ENCODE measurements at places on chromosomes 1 and 21.

DNA sequence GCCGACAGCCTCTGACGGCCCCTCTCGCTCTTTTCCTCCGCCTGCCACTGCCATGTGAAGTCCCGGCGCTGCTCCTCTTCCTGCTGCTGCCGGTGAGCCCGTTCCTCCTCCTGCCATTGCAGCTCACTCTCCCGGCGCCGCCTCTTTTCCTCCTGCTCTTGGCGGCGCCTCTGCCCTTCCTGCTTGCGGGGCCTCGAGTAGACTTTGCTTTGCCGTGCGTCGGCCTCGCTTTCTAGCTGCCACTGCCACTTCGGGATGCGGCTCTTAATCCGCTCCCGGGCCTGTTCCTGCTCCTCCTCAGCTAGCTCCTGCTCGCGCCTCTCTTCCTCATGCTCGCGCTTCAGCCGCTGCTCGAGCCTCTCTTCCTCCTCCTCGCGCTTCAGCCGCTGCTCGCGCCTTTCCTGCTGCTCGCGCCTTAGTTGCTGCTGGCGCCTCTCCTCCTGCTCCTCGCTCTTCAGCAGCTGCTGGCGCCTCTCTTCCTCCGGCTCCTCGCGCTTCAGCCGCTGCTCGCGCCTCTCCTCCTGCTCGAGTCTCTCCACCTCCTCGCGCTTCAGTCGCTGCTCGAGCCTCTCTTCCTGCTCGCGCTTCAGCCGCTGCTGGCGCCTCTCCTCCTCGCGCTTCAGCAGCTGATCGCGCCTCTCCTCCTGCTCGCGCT, 4.3 kb downstream of the TCHH start:
- peak; percentile 80 for DNase-seq

DNA sequence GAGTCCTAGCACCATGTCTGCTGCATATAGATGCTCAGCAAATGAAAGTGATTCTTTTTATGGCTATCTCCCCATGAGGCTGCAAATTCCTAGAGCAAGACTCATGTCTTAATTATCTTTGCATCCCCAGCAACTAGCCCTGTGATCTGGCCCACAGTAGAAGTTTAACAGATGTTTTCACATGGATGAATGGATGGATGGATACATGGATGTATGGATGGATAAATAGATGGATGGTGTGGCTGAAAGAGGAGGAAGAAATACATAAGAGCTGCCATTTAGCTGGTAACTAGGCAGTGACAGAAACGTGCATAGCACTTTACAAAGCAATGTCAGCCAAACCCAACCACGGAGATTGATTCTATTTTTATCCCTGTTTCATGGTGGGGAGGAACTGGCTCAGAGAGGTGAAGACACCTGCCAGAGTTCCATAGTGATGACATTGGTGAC, 32.7 kb upstream of the ZBTB40 start:
- peak; percentile 8 for DNase-seq

GRCh38 chr1:153866045-153866850, 56.5 kb downstream of the GATAD2B start:
- no peak for DNase-seq

DNA sequence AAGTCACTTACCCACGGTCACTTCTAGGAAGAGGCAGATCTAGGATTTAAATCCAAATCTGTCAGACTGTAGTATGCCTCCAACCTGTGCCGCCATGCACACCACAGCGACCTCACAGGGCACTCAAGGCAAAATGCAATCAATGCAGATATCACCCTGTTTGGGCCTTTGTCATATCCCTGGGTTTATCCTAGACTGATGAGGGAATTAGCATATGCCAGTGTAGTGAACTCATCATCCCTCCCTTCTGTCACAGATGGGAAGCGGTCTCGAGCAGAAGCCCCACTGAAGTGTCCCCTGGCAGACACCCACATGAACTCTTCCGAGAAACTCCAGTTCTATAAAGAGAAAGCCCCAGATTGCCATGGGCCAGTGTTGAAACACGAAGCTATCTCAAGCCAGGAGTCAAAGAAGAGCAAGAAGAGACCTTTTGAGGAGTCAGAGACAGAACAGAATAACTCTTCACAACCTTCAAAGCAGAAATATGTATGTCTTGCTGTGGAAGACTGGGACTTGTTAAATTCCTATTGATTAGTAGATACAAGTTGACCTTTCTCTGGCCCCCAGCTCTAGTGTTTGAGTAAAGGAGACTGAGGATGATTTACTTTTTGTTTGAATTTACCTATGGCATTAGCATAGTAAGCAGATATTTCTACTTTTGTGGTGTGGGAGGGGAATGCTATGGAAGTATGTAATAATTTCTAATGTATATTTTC, 21.4 kb downstream of the LRRC42 start:
- no peak for DNase-seq

GRCh38 chr1:3183411-3183810, 114.4 kb downstream of the PRDM16 start:
- DNase-seq, result no peak

- no peak for DNase-seq
Observed at GRCh38 chr1:243595527-243596210, 254.4 kb downstream of the AKT3 start.

GRCh38 chr21:14072761-14073535, 137.8 kb downstream of the LIPI start:
- DNase-seq, result no peak

DNA sequence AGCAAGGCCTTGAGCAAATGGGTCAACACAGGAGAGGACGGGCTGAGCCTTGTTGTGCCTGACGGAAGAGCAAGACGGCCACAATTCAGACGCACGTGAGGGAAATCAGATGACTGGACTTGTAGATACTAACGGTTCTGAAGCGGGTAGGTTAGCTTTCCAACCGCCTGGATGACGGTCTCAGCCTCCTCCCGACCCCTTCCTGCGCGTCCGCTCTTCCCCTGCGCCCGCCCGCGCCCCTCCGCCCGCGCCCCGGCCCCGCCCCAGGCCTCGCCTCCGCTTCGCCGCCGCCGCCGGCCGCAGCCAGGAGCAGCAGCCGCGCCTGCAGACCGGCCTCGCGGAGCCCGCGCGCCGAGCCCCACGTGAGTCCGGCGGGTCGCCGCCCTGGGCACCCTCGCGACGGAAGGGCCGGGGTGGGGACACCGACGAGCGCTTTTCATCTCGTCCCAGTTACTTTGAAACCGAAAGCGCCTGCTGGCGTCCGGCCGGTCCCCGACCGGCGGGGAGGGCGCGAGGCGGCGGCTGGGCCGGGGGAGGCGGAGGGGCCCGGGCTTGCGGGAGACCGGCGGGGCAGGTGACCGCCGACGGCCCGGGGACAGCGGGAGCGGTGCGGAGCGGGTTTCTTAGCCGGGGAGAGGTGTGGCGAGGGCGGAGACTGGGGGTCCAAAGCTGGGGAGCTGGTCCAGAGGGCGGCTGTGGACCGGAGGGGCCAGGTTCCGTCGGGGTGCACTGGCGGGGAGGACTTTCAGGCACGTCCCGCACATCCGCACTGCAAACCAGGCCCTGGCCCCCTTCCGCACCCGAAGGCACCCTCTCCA, at the start of gene TRAF5:
TRAF5 (plus strand) TSS at position 306 of the 818 bp plus-strand sequence. CDS start 26,407 bp downstream, outside the sequence.
- DNase-seq, result peak; percentile 80

DNA sequence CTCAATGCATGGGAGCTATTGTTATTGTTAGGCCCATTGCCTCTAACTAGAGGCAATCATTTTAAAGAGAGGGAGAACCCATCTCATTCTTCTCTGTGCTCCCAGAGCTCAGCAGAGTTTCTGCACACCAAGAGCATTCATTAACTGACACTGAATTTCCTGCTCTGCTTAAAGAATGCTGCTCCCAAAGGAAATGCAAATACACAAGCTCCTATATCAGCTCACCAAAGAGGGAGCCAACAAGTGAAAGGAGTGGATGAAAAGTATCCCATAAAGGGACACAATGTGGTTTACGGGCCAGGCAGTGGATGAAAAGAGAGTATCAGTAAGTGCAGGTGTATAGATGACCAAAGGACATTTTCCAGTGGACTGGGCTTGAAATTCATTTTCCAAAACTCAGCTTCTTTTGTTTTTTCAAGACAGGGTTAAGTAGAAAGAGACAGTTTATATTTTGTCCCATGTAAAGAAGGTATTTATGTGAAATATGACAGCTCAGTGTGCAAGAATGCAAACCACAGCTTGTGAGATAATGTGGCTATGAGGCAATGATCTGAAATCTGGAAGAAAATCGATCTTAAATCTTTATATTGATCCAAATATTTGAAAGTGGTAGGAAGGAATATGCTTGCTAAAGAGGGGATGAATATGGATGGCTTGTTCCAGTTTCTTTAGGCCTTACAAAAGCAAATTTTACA, 207.7 kb upstream of the CAMK1G start:
- no peak for DNase-seq

- DNase-seq, result peak; percentile 20
Observed at GRCh38 chr21:44024257-44024656, 12.1 kb downstream of the TRAPPC10 start.

DNA sequence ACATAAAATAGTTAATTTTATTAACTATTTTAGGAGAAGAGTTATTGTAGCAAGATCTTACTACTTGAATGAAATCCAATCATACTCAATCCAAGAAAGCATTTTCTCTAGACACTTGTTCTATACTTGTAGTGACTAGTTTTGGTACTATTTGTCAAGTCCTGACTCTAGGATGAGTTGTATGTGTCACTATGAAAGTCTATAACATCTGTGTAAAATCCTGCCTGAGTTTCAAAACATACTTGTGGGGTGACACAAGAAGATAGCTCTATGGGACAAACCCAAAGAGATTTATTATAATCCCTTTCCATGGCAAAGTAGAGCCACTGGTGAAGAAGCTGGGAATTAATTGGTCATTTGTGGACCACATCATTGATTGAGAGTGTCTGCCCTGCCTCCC, 1042.2 kb upstream of the ADGRL4 start:
- no peak for DNase-seq

- no peak for DNase-seq
Observed at GRCh38 chr1:11691928-11692711, 610 bp downstream of the DRAXIN start.

- no peak for DNase-seq
Observed at GRCh38 chr21:27840262-27840661, 873.4 kb upstream of the ADAMTS5 start.

GRCh38 chr1:154115180-154115579, 39.7 kb downstream of the NUP210L start:
- no peak for DNase-seq

DNA sequence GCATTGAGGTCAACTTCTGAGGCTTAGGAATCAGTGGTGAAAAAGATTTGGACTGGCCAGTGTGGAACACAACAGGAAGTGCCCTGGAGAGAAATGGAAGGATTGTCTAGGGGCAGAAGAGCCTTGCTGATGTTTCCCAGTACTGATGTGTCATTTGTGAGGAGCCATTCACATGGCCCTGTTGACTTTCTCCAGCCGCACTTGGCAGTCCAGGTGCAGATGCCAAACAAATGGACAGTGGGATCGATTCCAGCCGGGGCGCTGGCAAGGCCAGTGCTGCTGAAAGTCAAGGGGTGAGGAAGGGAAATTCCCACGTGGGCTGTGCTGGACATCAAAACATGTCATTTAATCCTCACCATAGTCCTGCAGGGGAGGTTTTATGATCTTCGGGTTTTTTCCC, 4.9 kb upstream of the TRIM63 start:
- DNase-seq, result no peak

DNA sequence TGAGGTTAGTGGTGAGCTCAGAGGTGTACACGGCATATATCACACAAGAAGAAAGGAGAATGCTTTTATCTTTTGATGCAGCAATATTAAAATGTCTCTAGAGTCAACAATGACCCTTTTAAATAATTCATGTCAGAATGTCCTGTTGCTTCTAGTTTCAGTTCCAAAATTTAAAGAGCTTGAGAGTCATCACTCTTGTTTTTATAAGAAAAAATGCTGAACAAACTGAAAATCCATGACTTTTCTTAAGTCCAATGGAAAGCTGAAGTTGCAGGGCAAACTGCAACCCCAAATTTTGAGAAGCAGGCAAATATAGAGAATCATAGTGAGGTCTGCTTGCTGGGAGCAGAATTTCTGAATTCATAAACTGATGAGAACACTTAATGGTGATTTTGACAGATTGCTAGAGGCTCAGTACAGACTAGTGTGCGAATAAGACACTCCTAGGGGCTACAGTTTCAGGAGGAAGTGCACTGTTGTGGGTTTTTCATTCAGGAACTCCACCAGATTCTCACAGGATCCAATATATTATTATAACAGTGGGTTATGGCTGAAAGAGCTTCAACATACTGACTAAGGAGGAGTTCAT, 135.1 kb downstream of the CLIC6 start:
- no peak for DNase-seq

DNA sequence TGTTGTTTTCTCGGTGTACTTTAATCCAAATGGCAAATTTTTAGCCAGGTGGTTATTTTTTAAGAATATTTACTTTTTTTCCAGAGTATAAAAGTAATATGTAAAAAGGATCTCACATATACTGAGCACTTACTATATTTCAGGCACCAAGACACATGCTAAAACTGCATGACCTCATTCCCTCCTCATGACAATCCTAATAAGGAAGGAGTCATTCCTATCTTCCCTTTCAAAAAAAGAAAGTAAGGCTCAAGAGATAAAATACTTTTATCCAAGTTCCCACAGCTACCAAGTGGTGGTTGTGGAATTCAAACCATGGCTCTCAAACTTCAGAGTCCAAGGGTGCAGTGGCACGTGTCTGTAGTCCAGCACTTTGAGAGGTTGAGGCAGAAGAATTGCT, 19.4 kb downstream of the ATP2B4 start:
- DNase-seq, result no peak

GRCh38 chr21:44547656-44548331, 3.5 kb downstream of the KRTAP10-2 start:
- no peak for DNase-seq

GRCh38 chr21:37513383-37513782, 146.8 kb downstream of the DYRK1A start:
- no peak for DNase-seq

GRCh38 chr1:226555092-226555491, 6.5 kb downstream of the STUM start:
- DNase-seq, result no peak

GRCh38 chr1:96364576-96364975, 357.0 kb upstream of the PTBP2 start:
- DNase-seq, result no peak

- DNase-seq, result no peak
Observed at GRCh38 chr1:55833529-55834091, 618.4 kb upstream of the USP24 start.

DNA sequence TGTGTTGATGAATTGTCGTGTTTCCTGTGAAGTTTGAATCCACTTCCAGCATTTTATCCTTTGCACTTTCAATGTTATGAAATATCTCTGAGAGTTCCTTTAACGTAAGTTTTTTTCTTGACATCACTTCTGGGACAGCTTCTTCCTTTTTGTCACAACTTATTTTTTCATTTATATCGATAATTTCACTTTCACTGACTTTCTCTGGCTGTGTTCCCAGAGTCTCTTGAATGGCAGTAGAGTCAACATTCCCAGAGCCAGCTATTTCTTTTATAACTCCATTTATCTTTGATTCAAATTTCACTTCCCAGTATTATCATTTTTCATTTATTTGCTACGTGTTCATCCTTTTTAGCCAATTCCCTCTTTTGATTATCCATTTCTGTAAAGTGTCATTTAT, 256.5 kb downstream of the PAPPA2 start:
- DNase-seq, result no peak

DNA sequence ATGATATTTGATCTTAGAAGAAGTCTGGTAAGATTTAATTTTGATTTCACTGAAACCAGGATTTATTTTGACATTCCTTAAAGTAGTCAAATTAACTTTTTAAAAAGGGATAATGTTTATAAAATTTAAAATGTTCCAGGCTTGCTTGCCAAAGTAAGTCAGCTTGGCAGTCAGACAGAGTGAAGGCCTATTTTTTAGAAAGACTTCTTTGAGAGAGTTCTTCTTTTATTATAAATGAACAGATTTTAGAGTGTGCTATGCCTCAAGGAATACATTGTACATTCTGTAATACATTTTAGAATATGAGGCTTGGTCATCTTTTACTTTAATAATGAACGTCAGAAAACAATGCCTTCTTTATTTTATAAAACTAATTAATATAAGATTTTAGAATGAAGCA, 138.7 kb downstream of the DISP1 start:
- DNase-seq, result no peak
